ENCODE measurements at places on chromosomes 5 and 9.

- DNase-seq = no peak
Observed at GRCh38 chr5:80482578-80482977, 5.3 kb upstream of the FAM151B start.

DNA sequence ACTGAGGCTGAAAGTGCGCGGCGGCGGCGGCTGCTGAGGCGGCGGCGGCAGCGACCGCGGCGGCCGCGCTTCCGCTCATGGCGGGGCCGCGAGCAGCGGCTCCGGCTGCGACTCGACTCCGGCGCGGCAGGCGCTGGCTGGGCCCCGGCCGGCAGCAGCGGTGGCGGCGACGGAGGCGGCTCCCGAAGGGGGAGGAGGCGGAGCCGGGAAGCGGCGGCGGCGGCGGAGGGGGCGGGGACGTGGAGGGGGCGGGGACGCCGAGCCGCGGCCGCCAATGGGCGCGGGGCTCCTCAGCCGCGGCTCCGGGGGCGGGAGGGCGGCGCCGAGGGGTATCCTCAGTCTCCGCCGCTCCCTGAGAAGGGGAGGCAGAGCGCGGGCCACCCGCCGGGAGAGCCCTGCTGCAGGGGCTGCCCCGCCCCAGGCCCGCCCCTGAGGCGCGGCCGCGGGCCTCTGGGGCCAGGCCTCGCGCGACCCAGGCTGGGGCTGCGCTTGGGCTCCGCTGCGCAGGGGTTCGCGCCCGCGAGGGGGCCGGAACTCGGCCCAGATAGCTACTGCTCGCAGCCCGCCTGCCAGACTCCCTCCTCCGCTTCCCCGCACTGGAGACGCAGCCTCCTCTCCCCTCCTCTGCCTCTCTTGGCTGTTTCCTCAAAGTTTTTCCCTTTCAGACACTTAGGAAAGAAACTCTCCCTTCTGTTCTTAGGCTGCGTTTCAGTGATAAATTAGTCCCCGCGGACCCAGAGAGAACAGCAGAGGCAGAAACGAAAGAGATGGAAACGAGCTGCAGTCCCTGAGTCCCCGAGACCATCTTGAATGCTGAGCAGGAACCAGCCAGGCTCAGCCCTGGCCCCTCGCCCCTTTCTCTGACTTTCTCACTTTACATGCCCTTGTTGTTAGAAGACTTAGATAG lies 85.0 kb upstream of the MELK start:
- no peak for DNase-seq

DNA sequence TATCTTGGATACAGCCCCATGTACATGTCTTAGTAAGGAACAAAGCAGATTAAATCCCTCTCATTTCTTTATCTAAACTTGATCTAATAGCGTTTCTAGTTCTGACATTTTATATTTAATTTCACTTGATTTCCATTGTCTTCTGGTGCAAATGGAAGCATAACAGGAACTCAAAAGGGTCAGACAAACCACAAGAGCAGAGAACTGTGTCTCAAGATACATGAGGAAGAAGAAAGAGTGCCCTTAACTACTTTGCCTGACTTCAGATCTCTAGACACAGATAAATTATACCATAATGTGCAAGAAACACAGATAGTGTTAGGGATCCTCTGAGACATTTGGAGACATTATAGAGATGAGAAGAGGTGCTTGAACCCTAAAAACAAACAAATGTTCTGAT lies 20.7 kb upstream of the STX17 start:
- DNase-seq = no peak

DNA sequence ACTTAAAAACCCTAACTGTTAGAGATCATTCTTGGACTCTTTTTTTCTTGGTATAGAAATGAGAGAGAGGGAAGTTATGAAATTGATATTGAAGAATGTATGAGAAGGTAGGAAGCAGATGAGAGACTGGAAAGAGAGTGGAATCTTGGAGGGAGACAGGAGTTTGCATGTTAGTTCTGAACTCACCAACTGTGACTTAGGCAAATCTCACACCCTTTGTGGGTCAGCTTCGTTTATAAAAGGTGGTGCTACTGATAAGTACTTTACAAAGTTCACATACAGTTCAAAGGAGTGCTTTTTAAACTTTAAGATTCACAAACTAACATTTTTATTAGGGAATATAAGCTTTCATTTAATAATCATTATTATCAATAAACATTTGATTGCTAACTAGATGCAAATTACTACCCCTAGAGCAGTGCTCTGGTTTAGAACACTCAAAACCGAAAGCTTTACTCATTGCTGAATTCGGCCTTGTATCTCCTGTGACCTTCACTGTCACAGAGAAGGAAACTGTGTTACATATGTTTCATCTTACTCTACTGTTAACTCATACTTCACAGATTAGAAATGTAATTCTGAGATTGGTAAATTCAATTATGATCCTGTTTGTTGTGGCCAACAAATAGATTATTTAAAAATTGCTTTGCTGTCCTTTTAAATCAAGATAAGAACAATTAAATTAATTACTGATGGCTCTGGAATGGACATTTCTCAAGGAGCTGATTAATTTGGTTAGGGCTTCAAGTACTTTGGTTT lies 143.2 kb downstream of the RMI1 start:
- DNase-seq = no peak

- DNase-seq = no peak
Observed at GRCh38 chr5:179409806-179410205, 64.5 kb upstream of the ADAMTS2 start.

GRCh38 chr5:165894916-165895315 lies 2389.5 kb downstream of the MAT2B start:
- no peak for DNase-seq

GRCh38 chr9:85077944-85078343 lies 408.4 kb downstream of the NTRK2 start:
- no peak for DNase-seq

DNA sequence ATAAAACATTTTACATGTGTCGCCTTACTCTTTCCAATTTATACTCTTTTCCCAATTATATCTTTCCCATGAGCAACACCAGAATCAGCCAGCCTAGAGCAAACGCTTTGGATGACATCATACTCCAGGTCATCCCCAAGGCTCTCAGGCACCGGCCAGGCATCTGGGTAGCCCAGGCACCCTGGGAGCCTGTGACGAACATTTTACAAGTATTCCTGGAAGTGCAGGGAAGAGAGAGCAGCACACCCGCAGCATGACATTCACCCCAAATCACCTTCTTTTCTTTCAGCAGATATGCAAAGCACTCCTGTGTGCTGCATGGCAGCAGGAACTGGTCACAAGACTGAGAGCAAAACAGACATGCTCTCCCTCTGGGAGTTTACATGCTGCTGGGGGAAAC lies 75.7 kb upstream of the SMIM23 start:
- DNase-seq = no peak

DNA sequence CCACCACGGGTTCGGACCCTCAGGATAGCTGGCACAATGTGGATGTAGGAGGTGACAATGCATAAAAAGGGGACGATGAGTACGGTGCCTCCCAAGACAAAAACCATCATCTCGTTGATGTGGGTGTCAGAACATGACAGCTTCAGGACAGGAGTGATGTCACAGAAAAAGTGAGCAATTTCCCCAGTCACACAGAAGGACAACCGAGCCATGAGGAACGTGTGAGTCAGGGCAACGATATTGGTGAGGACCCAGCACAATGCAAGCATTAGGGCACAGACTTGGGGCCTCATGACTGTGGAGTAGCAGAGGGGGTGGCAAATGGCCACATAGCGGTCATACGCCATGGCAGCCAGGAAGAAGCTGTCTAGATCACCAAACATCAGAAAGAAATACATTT lies 491 bp downstream of the OR1N1 start:
- no peak for DNase-seq

DNA sequence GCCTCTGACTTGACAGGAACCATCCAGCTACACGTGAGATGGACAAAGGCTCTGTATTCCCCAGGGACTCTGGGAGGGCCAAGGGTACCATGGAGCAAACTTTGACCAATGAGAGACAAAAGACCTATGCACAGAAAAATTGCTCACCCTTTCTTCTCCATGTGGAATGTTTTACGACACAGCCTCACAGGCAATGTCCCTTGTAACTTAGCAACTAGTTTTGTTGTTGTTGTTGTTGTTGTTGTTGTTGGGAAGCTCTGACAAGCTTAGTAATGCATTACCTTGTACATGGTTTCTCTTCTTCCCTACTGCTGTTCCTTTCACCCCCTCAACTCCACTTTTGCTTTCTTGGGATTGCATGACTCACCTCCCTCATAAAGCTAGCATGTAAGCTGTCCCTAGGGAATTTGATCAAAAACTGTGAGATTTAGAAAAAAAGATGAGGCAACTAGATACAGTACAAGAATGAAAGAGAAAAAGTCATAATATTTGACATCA lies 550.9 kb downstream of the RAB3C start:
- no peak for DNase-seq

- no peak for DNase-seq
Observed at GRCh38 chr9:114314881-114315722, 7.8 kb upstream of the ORM1 start.

GRCh38 chr9:14515571-14516198 lies 177.5 kb downstream of the ZDHHC21 start:
- no peak for DNase-seq

GRCh38 chr9:125820100-125820804 lies 73.1 kb downstream of the PBX3 start:
- no peak for DNase-seq

- no peak for DNase-seq
Observed at GRCh38 chr9:108271646-108272348, 584.0 kb downstream of the ACTL7B start.

DNA sequence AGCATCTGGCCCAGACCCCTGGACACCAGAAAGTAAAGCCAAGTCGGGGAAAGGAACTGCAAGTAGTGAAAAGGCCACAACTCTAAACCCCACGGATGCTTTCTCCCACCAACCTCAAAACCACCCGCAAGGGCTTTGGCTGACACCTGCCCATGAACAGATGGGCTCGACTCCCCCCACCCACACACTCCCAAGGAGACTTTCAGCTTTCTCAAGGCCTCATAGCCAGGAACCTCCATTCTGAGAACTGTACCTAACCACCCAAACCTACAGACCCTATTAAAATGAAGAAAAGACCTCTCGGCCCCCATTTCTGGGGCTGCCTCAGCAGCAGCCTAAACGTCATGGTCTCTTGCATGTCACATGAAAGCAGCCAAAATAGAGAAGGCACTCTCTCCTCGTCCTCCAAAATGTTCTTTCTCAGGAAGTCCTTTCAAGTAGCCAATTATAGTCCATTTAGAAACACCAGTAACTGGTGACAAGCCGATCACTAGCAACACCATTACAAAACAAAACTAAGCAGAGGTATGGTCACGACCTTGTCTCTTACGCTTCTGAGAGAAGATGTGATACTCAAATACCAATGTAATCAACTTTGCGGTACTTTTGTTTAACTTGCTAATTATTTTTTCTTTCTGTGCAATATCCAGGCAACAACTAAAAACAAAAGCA lies 2.9 kb downstream of the B4GALT1 start:
- no peak for DNase-seq

DNA sequence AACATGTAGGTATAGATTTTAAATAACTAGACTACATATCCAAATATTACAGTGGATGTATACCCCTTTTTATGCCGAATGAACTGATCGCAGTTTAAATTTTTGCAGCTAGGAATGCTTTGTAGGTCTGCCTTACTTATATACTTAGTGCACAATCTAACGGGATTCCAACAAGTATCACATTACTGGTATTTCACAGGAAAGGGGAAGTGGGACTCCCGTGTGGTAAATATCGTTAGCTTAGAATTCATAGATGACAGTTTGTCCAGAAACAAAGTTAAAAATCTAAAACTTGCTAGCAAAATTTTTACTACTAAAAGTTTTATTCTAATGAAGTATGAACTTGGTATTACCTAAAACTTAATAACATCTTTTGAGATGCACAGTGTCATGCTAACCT lies 193.5 kb upstream of the TLX3 start:
- no peak for DNase-seq

All from keratinocyte (primary cell).